ENCODE measurements at places on chromosomes 5 and 9.

GRCh38 chr9:14021871-14022525 is 291.9 kb downstream of the NFIB start:
- peak; percentile 79 for DNase-seq

DNA sequence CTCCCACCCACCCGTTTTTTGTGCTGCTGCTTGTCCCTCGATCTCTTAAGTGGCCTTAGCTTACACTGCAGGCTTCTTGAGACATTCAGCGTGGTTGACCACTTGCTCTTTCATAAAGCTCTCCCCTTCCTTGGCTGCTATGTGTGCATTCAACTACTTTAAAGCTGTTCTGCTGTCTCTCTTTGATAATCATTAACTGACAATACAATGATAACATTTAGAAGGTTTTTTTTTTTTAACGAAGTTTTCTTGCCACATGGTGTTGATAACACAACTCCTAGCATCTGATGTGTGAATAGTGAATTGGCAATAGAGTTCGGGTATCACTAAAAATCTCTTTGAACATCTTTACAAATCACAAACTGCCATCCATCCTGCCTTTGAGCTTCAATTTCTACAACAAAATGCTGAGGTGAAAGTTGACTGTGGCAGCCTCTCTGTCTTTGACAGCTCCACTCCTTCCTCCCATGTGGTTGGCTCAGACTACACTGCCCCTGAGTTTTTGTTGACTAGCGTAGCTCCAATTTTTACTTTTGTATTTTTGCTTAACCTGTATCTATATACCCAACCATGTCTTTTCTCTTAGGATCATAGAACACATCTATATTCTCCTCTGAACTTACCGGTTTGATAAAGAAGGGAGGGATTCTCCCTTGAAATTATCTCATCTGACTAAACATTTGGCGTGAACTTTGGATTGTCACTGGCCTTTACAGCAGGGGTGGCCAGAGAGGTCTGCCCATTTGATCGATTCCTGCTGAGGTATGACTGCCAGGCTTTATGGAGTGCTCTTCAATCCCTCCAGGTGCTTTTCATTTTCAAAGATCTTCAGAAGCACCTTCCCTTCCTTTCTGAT is 409.4 kb upstream of the CD180 start:
- DNase-seq: no peak

DNA sequence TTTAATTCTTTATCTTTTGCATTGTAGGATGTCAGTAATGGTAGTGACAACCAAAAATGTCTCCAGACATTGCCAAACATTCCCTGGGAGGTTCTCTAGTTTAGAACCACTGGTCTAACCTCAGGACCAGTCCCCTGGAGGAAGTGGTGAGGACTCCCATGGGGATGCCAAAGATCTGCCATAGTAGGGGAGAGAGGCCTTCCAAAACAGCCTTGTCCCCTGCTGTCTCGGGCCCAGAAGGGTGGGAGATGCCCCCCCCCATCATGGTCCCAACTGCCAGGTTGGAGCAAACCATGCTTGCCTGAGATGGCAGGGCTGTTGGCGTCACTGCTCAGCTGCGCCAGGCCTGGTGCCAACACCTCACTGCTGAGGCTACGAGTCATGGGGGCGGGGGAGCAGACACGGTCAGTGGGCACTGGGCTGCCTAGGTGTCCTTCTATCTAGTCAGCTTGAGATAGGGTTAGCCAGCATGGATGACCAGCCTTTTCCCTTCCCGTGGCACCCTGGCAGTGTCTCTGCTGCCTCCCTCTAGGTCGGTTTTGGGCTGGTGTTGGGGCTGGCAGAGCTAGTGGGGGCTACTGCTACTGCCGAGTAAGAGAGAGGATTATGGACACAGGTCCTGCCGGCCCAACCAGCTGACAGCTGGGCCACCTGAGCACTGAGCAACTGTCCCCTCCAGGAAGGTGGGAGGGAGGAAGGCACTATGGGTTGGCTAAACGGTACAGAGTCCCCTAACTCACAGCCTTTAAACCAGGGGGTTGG is 8.3 kb upstream of the CXXC5 start:
- peak; percentile 87 for DNase-seq

DNA sequence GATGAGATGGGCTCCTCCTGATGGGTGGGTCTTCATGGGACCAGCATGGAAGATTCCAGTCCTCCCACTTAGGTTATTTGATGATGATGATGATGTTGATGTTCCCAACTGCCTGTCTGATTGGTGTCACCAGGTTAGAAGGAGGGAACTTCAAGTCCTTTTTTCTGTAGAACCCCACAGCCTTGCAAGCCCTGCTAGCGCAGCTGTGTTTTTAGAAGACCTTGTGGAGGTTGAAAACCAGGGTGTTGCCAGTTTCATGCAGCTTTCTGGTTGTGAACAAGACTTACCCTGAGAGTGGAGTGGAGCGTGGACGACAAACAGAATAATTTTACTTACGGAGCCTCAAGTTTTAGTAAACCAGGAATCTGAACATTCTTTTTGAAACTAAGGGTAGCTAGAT is 83.0 kb downstream of the TRIO start:
- no peak for DNase-seq

- no peak for DNase-seq
These were observed 129.7 kb upstream of the SLIT3 start for GRCh38 chr5:169430671-169431070.

DNA sequence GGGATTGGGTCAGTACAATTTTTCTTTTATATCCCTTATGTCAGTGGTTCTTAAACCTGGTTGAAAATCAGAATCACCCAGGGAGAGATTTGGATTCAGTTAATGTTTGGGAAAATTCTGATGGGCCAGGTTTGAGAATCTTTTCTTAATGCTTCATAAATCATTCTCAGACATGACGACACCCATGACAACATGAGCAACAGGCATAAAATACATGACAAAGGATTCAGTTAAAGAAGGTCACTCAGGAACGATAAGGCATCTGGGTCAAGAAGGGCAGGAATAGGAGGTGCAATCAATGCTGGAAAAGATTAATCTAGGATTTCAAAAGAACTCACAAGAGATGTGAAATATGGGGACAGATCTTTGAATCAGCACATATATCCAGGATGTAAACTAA is 41.8 kb downstream of the ELOVL7 start:
- DNase-seq: no peak

DNA sequence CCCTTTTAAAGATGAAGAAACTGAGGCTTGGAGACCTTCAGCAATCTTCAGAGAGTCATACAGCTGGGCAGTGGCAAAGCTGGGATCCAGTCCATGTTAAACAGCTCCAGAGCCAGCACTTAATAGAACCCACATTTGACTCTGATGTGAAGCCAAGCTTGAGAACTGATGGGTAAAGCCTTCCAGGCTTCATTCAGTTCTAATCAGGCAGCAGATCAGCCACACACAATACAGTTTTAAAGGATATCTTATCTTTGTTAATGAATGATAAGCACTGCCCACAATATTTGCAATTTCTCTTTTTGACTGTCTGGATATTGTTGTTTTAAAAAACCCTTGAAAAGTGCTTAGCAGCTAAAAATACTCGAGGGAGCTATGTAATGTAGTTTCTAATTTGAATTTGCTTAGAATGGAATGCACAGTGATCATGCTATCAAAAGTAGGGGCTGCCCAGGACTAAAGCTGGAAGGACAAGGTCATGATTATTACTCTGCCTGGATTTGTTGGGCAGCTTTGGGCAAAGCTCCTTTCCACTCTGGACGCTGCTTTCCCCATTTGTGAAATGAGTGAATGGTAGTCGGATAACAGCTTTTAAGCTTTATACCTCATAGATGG is 31.3 kb upstream of the HTR4 start:
- peak; percentile 13 for DNase-seq

DNA sequence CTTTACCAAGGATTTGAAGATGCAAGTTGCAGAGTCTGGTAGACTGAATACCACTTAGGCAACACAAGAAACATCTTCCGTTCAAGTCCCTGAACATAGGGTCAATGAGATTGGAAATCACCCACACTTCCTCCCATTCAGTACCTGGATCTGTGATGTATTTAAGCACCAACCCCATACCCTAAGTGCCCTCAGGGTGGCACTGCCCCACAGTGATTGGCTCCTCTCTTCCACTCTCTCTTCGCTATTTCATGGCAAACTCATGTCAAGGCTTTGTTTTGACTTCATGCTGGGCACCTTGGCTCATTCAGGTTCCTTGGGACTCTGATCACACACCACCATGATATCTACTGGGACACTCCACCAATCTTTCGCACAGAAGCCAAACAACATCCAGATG is 53.7 kb downstream of the GGTA1 start:
- no peak for DNase-seq

All from MG63 (cell line).